ENCODE measurements at places on chromosomes 13 and 19. TPM values are rescaled to one million over a fixed set of nuclear protein-coding genes. Genes with fewer than 3 reads are reported as not detected.

CNN1 gene
- total RNA-seq, result 0.63 TPM

WDR88 gene
- total RNA-seq, result not detected

TJP3 gene
- total RNA-seq, result 0.06 TPM

ZNF558 gene
- 3.2 TPM for total RNA-seq

RUBCNL gene
- not detected for total RNA-seq

ZNF700 gene
- total RNA-seq, result 5.0 TPM

REXO1 gene
- 14.7 TPM for total RNA-seq

FPR3 gene
- not detected for total RNA-seq

CCL25 gene
- not detected for total RNA-seq

RASIP1 gene
- total RNA-seq, result 78.2 TPM

KLK1 gene
- total RNA-seq, result not detected

KLK12 gene
- not detected for total RNA-seq

MYO16 gene
- under 0.01 TPM for total RNA-seq

IGFLR1 gene
- 0.94 TPM for total RNA-seq

KCNJ14 gene
- total RNA-seq, result under 0.01 TPM

OR7D2 gene
- not detected for total RNA-seq

PSMD8 gene
- total RNA-seq, result 216 TPM

POSTN gene
- 21.1 TPM for total RNA-seq

BRME1 gene
- 0.63 TPM for total RNA-seq

SAMD1 gene
- 13.8 TPM for total RNA-seq

PSMC4 gene
- 69.1 TPM for total RNA-seq

ZNF285 gene
- total RNA-seq, result 7.4 TPM

OXGR1 gene
- total RNA-seq, result not detected

SIGLECL1 gene
- total RNA-seq, result not detected

C1QTNF9 gene
- 0.06 TPM for total RNA-seq

MCF2L gene
- 11.9 TPM for total RNA-seq

EBI3 gene
- 0.16 TPM for total RNA-seq

KLF12 gene
- 3.8 TPM for total RNA-seq

LRRC25 gene
- not detected for total RNA-seq

IGSF23 gene
- total RNA-seq, result 0.38 TPM

COL4A2 gene
- 3,915 TPM for total RNA-seq

APOE gene
- total RNA-seq, result 2.4 TPM

SLC6A16 gene
- total RNA-seq, result under 0.01 TPM

ZSCAN1 gene
- 0.25 TPM for total RNA-seq

ZNF415 gene
- total RNA-seq, result 2.9 TPM

IGFL3 gene
- not detected for total RNA-seq

TEKTIP1 gene
- not detected for total RNA-seq

SLC46A3 gene
- total RNA-seq, result 3.7 TPM

MAMSTR gene
- total RNA-seq, result 0.16 TPM

DMWD gene
- 40.8 TPM for total RNA-seq

S1PR5 gene
- 0.13 TPM for total RNA-seq

SHISA2 gene
- total RNA-seq, result 0.32 TPM

VPS36 gene
- total RNA-seq, result 17.6 TPM

POU2F2 gene
- 1.4 TPM for total RNA-seq

TMPRSS9 gene
- not detected for total RNA-seq

LILRA2 gene
- not detected for total RNA-seq

OR7C1 gene
- total RNA-seq, result not detected

ERICH4 gene
- total RNA-seq, result not detected

CEACAM3 gene
- not detected for total RNA-seq

MCEMP1 gene
- not detected for total RNA-seq

SERPINE3 gene
- total RNA-seq, result not detected

FGF22 gene
- total RNA-seq, result not detected

ZNF582 gene
- 1.6 TPM for total RNA-seq

Measured in bladder microvascular endothelial cell (primary cell).